Activated CD4-positive, alpha-beta T cell treated with anti-CD3 and anti-CD28 coated beads, Interleukin-10, Interleukin-2, amounts not matched to agents 100 ng/mL and 50 ng/mL, durations not matched to agents 16 hours and 8 hours (primary cell): ENCODE measurements at places on chromosomes 6 and 20.
A peak's percentile ranks its signal among the peaks of the same experiment; 100 is the strongest.

GRCh38 chr6:40807484-40807883, 220.3 kb upstream of the LRFN2 start:
- DNase-seq: no peak

GRCh38 chr6:124090491-124090890, 286.8 kb downstream of the NKAIN2 start:
- no peak for DNase-seq

DNA sequence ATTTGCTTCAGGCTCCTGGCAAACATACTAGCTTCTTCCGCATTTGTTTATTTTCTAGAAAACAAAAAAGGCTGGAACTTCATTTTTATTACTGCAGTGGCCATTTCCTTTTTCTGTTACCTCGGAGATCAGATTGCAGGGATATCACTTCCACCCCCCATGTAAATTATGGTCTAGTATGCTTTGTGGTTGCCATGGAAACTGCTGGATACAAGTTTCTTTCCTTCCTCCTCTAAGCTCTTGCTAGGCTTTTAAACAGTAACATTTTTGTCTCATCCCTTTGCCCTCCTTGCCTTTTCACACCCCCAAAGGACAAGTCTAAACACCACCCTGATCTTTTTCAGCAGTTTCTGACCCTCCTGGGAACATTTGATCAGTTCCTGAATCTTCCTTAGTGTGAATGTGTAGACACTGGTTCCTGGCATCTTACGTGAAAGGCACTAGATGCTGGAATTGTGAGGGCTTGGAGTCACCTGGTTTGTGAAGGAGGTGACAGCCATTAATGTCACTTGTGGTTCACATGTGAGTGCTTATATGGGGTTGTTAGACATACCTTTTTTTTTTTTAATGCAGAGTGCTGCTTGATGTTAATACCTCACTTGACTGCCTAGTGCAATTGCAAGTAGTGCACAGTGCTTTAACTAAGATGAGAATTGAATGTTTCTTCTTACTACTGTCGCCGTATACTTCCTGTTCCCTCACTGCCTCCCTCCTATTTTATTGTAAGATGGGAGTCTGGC, 181.6 kb downstream of the JARID2 start:
- no peak for DNase-seq

DNA sequence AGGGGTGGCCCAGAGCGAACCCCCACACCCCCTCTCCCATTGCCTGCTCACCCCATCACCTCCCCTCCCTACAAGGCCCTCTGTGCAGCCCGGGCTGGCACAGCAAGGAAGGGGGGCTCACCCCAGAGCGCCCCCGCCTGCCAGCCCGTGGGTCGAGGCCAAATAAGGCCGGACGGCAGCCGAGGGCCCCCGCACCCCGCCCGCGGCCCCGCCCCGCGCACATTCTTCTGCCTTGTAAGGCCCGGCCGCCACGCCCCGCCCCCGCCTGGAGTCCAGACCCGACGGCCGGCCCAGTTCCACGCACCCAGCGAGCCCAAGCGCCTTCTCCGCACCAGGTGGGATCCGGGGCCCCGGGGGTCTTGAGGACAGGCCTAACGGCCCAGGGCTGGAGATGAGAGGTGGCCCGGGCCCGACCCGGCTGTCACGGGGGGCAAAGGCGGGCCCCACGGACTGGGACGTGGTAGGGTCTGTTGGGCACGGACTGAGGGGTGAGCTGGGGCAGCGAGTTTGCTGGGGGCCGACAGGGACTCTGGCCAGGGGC, at the start of gene MYL9:
TSS of gene MYL9 (plus strand) at position 293 of the 541 bp plus-strand sequence. CDS start 3,366 bp downstream, outside the sequence.
- DNase-seq: no peak

- no peak for DNase-seq
Measured at GRCh38 chr6:134744301-134744700, 205.6 kb downstream of the ALDH8A1 start.

- DNase-seq: no peak
Measured at GRCh38 chr6:142613981-142614380, 312.2 kb downstream of the ADGRG6 start.

DNA sequence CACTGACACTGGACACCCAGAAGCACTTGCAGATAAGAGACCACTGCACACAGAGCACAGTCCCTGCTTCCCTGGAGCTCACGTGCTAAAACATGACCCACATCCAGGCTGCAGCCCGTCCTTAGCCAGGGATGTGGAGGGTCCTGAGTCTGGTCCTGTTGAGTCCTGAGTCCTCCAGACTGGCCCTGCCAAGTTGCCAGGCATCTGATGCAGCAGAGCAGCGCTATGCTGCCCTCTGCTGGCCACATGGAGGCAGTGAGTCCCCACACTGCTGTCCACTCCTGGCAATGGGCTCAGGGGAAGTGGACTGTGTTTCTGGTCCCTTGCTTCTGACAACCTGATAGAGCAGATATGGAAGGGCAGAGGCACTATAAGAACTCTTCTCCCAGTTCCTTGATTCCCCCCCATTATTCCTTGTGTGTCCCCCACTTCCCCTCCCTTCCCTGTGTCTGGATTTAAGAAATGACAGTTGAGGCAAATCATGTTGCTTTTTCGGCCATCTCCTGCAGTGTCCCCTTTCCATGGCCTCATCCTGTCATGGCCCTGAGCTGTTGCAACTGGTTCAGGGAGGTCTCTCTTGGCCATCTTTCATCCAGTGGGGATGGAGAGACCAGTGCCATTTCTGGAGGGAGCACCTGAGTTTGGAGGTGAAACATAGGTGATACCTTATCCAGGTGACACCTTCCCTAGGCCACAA, 86.0 kb downstream of the DHX35 start:
- peak; percentile 83 for DNase-seq

- DNase-seq: no peak
Measured at GRCh38 chr20:63190828-63191227, 25.1 kb downstream of the YTHDF1 start.

DNA sequence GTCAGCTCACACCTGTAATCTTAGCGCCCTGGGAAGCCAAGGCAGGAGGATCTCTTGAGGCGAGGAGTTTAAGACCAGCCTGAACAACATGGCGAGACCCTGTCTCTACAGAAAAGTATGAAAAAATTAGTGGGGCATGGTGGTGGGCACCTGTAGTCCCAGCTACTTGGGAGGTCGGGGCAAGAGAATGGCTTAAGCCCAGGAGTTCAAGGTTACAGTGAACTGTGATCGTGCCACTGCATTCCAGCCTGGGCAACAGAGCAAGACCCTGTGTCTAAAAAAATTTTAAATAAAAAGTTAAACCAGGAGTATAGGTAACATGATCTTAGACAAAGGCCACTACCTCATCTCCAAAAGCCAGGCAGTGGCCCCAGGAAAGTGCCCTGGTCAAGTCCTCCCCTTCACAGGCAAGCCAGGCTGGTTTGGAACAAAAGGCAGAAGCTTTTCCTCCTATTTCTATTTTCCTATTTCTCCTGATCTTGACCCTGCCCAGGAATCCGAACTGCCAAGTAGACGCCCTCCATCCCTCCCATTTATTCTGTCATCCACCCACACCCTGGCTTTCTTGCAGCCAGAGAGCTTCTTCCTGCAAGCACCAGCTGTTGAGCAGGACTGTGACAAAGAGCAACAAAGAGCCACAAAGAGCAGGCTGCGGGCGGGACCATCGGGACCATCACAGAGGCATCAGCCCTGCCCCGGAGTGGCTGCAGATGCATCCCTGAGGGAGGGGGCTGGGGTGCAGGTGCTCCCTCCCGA, 149.9 kb upstream of the AFDN start:
- no peak for DNase-seq

DNA sequence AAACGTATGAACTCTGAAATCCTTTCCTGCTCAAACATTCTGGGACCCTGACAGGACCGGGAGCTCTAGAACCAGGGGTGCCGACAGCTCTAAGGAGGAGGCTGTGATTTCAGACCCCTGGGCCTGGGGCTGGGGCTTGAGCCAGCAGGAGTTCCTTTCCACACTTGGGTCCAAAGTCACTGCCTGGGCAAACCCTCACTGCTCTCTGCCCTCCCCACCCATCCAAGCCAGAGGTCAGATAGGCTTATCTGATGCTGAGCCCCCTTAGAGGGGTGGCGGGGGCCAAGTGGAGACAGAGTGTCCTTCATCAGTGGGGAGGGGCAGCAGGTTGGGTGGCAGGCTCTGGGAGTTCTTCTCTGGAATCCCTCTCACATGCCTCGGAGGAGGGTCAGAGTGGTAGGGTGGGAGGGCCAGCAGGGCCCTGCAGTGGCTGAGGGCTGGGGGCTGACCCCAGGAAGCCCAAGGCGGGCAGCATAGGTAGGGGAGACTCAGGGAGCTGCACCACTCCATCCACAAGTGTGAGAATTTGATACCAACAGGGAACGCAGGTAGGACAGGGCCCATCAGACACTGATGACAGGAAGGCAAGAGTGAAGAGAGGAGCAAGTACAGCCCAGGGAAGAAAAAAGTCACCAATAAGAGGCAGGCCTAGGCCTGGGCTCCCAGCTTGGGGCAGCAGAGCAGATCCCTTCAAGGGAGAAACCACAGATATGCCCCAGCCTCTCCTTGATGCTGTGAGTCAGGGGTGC, 121.0 kb downstream of the MRPL14 start:
- no peak for DNase-seq

DNA sequence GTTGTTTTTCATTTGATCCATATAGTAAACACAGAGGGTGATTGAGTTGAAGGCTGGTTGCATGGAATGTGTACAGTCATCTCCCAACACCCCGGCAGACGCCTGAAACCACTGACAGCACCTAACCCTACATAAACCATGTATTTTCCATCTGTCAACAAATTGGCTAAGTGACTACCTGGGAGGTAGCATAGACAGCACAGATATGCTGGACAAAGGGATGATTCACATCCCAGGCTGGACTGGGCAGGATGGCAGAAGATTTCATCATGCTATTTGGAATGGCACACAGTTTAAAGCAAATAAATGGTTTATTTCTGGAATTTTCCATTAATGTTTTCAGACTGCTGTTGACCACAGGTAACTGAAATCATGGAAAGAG, 4.4 kb upstream of the VIP start:
- no peak for DNase-seq

DNA sequence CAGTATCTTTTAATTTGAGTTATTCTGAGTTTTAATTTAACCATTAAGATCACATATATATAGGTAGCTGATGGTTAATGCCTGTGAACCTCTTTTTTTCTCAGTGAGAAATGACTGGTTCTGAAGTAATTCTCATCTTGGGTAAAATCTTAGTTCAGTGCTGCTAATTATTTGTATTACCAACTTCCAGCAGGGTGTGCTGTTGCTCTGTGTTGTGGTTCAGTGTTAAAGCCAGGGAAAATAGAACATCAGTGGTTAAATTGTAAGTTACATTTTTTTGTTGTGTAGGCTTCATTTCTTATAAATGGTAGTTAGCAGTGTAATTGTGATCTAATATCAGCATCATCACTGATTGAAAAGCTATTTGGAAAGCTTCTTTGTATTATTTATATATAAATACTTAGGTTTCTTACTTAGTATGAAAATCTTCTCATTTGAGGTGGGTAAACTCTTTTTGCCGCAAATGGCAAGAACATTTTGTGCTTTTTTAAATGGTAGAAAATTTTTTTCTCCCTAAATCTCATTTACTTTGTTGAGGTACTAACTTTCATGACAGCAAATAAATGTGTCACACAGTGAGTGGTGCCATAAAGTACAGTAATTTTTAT, 43.7 kb downstream of the CDC5L start:
- DNase-seq: peak; percentile 53

DNA sequence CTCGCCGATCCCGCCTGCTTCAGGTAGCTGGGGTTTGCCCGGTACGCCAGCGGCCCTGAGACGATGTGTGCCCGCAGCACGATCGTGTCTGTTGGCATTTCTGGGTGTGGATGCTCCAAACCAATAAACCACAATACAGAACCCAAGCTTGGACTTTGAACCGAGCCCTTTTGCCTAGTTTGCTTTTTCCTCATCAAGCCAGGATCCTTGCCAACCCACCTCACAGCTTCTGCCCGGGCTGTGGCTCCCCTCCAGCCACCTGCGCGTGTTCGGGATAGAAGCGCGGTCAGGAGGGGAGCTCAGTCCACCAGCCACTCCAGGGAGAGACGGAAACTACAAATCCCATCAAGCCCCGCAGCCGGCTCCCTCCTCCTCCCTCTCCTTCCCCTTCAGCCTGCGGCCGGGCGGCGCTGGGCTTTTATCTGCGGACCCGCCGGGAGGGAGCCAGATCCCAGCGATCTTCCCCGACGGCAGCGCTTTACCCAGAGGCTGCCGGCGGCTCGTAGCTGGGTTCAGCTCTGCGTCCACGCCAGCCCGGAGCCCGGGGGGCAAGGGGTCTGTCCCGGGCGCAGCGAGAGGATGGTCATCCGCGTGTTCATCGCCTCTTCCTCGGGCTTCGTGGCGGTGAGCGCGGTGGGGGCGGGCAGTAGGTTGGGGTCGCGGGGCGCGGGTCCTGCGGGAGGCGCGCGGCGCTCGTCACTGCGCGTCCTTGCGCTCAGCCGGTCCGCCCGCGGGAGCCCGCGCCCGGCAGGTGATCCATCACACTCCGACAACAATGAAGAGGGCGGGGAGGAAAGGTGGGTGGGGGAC, at the start of gene SH3BGRL2:
TSS of gene SH3BGRL2 (plus strand) at position 447 of the 810 bp plus-strand sequence. CDS start at position 580, 133 bp downstream.
- peak; percentile 32 for DNase-seq

DNA sequence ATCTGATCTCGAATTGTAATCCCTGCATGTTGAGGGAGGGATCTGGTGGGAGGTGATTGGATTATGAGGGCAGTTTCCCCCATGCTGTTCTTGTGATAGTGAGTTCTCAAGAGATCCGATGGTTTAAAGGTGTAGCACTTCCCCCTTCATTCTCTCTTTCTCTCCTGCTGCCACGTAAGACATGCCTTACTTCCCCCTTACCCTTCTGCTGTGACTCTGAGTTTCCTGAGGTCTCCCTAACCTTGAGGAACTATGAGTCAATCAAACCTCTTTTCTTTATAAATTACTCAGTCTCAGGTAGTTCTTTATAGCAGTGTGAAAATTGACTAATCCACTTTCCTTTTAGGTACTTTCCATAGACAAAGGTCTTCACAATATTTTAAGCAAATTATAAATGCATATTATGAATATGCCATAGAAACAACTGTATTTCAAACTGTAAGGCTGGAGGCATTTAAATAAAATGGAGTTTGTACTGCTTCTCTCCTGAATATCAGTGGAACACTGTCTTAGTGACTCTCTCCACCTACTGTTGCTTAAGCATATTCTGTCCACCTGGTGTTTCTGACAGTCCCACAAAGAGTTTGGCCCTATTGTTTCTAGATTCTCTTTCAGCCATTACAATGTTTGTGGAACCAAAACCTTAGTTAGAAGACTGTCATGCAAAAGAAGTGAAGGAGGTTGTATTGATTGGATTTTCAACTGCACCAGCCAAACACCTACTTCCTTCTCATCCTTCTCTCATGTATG, 24.3 kb upstream of the IL17A start:
- peak; percentile 89 for DNase-seq

GRCh38 chr6:159642481-159642880, 50.6 kb downstream of the SOD2 start:
- no peak for DNase-seq

DNA sequence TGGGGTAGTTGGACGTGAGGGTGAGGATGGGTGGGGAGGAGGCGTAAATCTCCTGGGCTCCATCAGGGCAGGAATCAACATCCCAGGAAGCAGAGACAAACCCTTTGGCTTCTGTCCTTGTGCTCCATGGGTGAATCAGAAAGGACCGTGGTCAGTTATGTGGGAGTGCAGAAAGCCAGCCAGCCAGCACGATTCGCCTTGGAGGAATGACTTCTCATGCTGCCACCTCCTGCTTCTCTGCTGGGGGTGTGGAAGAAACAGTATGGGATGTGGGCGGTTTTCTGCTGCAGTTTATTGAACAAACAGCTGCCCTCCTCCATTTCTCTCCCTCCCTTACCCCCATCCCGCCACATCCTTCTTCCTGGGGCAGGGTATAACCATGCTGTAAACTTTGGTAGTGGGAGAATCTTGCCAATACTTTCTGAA, 214.5 kb downstream of the SOX4 start:
- no peak for DNase-seq

- no peak for DNase-seq
Measured at GRCh38 chr20:6768228-6769140, 998 bp downstream of the BMP2 start.

GRCh38 chr6:157527471-157527907, 146.5 kb downstream of the ZDHHC14 start:
- DNase-seq: peak; percentile 55
